ENCODE measurements at places on chromosomes 13 and 19.

- DNase-seq, result no peak
Measured at GRCh38 chr13:108963276-108963810, 333.9 kb downstream of the MYO16 start.

- DNase-seq, result no peak
Measured at GRCh38 chr19:27971071-27971470, 1241.9 kb downstream of the UQCRFS1 start.

DNA sequence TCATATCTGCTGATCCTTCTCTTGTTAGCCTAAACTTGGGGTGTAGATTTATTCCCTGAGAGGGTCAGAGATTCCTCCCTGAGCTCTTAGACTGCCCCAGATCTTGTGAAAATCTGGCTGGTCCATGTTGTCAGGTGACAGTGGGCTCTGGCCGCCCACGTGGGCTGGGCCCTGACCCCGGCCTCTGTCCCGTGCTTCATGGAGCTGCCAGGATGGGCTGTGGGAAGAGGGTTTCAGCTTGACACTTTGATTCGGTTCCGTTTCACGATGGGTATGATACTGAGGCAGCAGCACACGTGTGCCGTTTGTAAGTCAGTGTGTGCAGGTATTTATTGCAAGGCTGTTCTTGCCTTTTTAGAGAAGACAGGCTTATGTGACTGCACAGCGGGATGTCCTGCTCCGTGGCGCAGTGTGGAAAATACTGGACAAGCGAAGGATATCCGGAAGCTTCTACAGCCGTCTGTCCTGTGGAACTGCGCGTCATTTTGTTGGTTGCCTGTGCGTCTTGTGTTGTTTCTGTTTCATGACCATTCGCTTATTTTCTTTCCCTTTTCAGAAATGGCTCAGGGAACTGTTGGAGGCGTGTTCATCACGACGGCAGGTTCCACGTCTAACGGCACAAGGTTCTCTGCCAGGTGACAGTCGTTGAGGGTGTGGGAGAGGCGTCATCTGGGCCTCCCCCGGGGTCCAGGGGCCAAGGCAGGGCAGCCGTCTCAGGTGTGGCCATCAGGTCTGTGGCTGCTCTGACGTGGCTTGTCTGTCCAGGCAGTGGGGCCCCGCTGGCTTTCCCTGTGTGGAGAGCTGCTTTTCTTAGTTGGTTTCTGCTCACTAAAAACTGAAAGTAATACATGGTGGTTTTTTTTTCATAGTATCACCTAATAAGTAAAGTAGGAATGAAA is 20.5 kb downstream of the ATP4B start:
- no peak for DNase-seq

GRCh38 chr19:16420336-16420676 is 51.5 kb downstream of the EPS15L1 start:
- DNase-seq, result no peak

DNA sequence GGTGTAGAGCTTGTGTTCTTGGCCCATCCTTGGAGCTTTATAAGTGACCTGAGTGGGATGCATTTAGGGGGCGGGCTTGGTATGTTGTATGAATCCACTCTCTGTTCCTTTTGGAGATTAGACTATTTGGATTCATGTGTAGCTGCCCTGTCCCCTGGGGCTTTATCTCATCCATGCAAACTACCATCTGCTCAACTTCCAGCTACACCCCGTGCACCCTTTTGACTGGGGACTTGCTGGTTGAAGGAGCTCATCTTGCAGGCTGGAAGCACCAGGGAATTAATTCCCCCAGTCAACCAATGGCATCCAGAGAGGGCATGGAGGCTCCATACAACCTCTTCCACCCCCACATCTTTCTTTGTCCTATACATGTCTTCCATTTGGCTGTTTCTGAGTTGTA is 6.1 kb downstream of the CLEC4M start:
- DNase-seq, result no peak

- no peak for DNase-seq
Measured at GRCh38 chr19:39413911-39414608, 1.6 kb downstream of the PLEKHG2 start.

- DNase-seq, result no peak
Measured at GRCh38 chr19:33678796-33679585, 57.2 kb downstream of the CHST8 start.

GRCh38 chr13:50167224-50167947 is 152.1 kb downstream of the KCNRG start:
- DNase-seq, result no peak

- DNase-seq, result no peak
Measured at GRCh38 chr13:25843692-25844091, 208.1 kb downstream of the SHISA2 start.
